RKO (cell line): ENCODE measurements at places on chromosomes 16 and 17.
A peak's percentile ranks its signal among the peaks of the same experiment; 100 is the strongest.

- no peak for DNase-seq
These were observed 31.9 kb upstream of the C16orf78 start for GRCh38 chr16:49341706-49342105.

- no peak for DNase-seq
These were observed 4.6 kb upstream of the STAT3 start for GRCh38 chr17:42392692-42393415.

DNA sequence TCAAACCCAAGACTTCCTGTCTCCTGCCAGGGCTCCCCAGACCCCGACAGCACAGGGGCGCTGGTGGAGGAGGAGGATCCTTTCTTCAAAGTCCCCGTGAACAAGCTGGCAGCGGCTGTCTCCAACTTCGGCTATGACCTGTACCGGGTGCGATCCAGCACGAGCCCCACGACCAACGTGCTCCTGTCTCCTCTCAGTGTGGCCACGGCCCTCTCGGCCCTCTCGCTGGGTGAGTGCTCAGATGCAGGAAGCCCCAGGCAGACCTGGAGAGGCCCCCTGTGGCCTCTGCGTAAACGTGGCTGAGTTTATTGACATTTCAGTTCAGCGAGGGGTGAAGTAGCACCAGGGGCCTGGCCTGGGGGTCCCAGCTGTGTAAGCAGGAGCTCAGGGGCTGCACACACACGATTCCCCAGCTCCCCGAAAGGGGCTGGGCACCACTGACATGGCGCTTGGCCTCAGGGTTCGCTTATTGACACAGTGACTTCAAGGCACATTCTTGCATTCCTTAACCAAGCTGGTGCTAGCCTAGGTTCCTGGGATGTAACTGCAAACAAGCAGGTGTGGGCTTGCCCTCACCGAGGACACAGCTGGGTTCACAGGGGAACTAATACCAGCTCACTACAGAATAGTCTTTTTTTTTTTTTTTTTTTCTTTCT, 8.1 kb downstream of the SERPINF1 start:
- no peak for DNase-seq

GRCh38 chr17:81840826-81841778, 6.3 kb upstream of the PPP1R27 start:
- no peak for DNase-seq

GRCh38 chr17:72407336-72407909, 286.6 kb downstream of the SOX9 start:
- peak; percentile 70 for DNase-seq

- no peak for DNase-seq
These were observed at the start of gene ABCA8 for GRCh38 chr17:68955181-68955841. TSS of gene ABCA8 (minus strand) at chr17:68955392. CDS start at chr17:68942034, 13,358 bp downstream.

DNA sequence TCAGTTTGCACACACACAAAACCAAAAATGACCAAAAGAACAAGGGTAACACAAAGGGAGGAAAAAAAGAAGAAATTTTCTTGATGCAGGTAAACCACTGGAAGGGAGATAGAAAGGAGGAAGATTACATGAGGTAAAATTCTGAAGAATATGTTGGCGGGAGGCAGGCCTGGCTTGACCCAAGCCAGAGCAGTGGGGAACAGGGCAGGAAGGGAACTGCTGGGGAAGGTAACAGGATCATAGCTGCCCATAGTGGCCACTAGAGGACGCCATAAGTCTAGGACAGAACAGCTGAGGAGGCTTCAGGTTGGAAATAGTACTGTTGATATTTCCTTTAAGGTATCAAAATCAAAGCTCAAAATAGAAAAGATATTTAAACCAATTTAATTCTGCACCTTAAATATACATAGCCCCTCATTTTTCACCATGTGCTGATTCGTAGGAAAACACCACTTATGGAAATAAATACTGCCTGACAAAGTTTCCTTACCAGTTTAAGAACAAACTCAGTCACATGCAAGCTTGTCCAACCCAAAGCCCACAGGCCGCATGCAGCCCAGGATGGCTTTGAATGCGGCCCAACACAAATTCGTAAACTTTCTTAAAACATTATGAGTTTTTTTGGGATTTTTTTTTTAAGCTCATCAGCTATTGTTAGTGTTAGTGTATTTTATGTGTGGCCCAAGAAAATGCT, 15.5 kb downstream of the VPS35 start:
- DNase-seq = peak; percentile 81

GRCh38 chr17:38449364-38449763, 21.1 kb downstream of the ARHGAP23 start:
- no peak for DNase-seq

DNA sequence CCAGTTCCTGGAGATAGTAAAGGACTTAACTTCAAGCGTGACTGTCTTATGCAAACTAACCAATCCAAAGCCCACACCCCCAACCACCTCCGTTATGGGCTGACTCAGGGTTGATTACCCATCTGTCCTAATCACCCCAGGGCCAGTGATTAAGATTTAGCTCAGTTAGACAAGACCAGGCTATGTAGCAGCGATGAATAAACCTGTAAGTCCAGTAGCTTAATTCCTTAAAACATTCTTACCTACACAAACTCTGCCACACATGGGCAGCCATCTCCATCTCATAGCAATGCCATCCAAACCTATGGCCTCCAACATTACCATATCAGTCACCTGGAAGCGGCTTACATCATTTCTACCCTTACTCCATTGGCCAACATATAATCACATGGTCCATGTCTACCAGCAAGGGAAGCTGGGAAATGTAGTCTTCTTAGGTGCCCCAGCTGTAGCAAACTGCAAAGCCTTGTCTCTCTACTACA, 266.7 kb downstream of the SHISA9 start:
- no peak for DNase-seq

GRCh38 chr17:42333053-42333452, 44.8 kb downstream of the STAT5A start:
- no peak for DNase-seq

GRCh38 chr17:44352828-44353671, 7.9 kb downstream of the GRN start:
- no peak for DNase-seq

DNA sequence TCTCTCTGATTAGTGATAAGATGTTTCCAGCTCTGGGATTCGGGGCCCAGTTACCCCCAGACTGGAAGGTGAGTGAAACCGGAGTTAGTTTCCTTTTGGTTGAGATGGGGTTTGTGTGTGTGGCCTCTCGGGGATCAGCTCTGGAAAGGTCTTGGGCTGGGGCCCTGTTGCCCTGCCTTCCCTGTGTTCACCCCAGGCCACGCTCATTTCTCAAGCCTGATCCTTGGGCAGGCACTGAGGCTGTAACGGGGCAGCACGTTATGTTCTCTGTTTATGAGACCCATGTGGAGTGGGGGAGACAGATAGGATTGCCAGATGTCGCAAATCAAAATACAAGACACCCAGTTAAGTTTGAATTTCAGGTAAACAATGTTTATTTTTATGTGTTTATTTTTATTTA, 35.5 kb downstream of the CPNE2 start:
- DNase-seq = no peak

GRCh38 chr16:84062734-84063640, 20.4 kb upstream of the SLC38A8 start:
- DNase-seq = peak; percentile 69

DNA sequence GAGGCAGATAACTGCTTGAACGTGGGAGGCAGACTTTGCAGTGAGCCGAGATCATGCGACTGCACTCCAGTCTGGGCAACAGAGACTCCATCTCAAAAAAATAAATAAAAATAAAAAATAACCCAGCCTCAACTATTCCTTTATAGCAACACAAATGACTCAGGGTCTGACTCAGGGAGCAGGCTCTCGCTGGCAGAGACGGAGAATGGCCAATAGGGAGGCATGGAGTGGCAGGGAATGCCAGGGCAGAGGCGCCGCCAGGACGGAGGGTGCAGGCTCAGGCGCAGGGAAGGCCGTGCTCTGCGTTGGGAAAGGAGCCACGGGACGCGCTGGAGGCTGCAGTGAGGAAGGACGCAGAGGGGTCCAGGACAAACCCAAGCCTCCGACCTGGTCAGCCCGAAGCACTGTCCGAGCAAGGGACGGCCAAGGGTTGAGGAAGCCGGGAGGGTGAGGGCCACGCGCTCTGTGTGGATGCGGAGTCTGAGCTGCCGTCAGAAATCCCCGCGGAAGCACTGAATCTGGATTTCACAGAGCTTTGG, 40.3 kb downstream of the PKD1 start:
- DNase-seq = peak; percentile 36

- no peak for DNase-seq
These were observed 60.6 kb upstream of the ENDOV start for GRCh38 chr17:80354336-80354735.

DNA sequence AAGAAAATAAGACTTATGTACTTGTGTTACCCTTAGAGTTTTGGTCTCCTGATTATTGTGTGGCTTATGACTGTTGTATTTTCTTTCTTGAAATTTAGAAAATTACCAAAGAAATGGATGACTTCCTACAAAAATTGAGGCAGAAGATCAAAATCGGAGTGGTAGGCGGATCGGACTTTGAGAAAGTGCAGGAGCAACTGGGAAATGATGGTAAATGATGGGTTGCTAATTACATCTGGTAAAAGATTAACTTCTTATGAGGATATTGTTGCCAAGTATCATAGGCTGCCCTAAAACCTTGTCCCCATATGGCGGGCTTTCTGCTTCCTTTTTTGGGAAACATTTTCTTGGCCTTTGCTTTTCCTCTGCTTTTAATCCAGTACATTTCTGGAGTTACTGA, 4.1 kb downstream of the PMM2 start:
- no peak for DNase-seq

DNA sequence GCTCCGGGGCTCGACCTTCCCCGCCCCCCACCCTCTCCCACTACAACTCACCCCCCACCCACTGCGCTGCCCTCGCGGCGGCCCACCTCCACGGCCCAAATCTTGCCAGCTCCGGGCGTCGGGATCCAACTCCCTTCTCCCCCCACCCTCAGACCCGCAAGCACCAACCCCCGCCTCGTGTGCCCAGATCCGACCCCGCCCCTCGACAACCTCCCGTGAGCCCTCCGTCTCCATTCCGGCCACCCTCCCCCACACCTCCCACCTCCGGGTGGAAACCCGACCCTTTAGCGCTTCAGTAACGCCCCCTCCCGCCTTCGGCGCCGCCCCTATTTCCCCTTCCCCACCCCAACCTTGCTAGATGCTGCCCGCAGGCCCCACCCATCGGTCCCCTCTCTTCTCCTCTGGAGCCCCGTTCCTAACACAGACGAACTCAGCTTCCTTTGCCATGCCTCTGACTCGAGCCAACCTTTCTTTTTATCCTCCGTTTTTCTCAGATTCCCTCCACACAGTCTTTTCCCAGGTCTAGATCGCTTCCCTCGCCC, 717 bp downstream of the UBE2Z start:
- DNase-seq = peak; percentile 81

DNA sequence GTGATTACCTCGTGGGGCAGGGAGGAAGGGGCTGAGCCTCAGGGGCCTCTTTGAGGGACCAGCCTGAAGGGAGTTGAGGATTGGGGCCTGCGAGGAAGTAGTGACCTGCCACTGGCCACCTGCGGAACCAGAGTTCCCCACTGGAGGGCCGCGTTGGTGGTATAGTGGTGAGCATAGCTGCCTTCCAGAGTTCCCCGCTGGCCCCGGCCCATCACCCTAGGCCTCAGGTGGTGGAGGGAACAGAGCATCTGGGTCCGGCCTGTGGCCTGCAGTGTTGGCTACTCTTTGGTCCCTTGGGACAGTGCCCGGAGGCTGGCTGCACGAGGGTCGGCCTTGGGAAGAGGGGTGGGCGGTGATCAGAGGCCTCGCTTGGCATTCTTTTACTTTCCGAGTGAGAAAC, 20.5 kb downstream of the MGAT5B start:
- DNase-seq = no peak

DNA sequence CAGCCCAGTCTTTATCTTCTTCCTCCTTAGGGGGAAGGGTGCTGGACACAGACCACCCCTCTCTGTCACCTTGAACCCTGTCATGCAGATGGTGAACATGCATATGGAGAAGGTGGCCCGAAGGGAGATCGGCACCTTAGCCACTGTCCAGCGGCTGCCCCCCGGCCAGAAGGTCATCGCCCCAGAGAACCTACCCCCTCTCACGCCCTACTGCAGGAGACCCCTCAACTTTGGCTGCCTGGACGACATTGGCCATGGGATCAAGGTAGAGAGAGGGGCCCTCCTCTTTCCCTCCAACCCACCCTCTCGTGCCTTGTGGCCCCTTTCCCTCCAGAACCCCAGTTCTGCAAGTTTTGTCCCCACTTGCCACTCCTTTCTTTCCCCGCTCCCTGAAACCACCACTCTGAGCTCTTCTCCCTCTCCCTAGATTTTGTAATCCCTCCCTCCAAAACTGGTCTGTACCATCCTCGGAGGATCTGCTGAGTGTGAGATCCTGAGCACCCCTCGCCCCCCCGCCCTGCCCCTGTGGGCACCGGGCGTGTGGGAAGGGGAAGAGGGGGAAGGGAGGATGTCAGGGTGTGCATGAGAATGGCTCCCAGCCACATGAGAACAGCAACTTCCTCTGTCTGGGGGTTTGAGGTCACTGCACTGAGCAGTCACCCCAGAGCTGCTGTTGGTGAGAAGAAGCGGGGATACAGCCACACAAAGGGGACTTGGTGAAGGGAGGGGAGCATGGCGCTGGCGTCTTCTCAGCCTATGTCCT, 7.3 kb downstream of the ABI3 start:
- no peak for DNase-seq

GRCh38 chr16:77183137-77183536, 7.9 kb upstream of the MON1B start:
- no peak for DNase-seq

- DNase-seq = no peak
These were observed 18.8 kb downstream of the MPP2 start for GRCh38 chr17:43888548-43888947.

- peak; percentile 27 for DNase-seq
These were observed 17.3 kb upstream of the MYO1D start for GRCh38 chr17:32894245-32894644.

- DNase-seq = no peak
These were observed 68.8 kb downstream of the ZNF18 start for GRCh38 chr17:11928436-11928835.

- DNase-seq = peak; percentile 64
These were observed 5.3 kb downstream of the DOC2A start for GRCh38 chr16:30005341-30006094.

GRCh38 chr16:54453871-54454270, 167.3 kb upstream of the IRX3 start:
- no peak for DNase-seq

GRCh38 chr17:75848523-75849278, 4.5 kb upstream of the UNC13D start:
- peak; percentile 31 for DNase-seq
